ENCODE measurements at places on chromosomes 2 and 18. TPM values are rescaled to one million over a fixed set of nuclear protein-coding genes. Genes with fewer than 3 reads are reported as not detected.

DNA sequence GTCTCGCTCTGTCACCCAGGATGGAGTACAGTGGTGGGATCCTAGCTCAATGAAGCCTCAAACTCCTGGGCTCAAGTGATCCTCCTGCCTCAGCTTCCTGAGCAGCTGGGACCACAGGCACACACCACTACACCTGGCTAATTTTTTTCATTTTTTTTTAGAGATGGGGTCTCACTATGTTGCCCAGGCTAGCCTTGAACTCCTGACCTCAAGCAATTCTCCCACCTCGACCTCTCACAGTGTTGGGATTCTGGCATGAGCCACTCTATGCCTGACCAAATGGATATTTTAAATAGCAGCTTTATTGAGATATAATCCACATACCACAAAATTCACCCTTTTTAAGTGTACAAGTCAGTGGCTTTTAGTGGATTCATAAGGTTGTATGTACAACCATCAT, 11.1 kb downstream of the RNF149 start:
- H3K27me3 ChIP-seq, result no peaks in the 10 kb centered on the region
- H3K4me3 ChIP-seq, result no peak overlapping the region
- H3K27ac ChIP-seq, result no peak overlapping the region
- DNase-seq, result no peak
- peaks cover 52% of the 10 kb centered on the region for H3K36me3 ChIP-seq
- peaks cover 48% of the 10 kb centered on the region for H3K4me1 ChIP-seq

- H3K27me3 ChIP-seq, result no peaks in the 10 kb centered on the region
- H3K27ac ChIP-seq, result peak overlapping the region; percentile 4
- H3K36me3 ChIP-seq, result no peaks in the 10 kb centered on the region
- no peak for DNase-seq
- H3K4me1 ChIP-seq, result no peaks in the 10 kb centered on the region
- H3K4me3 ChIP-seq, result no peak overlapping the region
These were observed 61.6 kb downstream of the EDAR start for GRCh38 chr2:108927405-108927804.

GRCh38 chr2:204515416-204515815, 29.9 kb upstream of the PARD3B start:
- no peaks in the 10 kb centered on the region for H3K36me3 ChIP-seq
- H3K27me3 ChIP-seq, result peaks cover 4% of the 10 kb centered on the region
- DNase-seq, result no peak

DNA sequence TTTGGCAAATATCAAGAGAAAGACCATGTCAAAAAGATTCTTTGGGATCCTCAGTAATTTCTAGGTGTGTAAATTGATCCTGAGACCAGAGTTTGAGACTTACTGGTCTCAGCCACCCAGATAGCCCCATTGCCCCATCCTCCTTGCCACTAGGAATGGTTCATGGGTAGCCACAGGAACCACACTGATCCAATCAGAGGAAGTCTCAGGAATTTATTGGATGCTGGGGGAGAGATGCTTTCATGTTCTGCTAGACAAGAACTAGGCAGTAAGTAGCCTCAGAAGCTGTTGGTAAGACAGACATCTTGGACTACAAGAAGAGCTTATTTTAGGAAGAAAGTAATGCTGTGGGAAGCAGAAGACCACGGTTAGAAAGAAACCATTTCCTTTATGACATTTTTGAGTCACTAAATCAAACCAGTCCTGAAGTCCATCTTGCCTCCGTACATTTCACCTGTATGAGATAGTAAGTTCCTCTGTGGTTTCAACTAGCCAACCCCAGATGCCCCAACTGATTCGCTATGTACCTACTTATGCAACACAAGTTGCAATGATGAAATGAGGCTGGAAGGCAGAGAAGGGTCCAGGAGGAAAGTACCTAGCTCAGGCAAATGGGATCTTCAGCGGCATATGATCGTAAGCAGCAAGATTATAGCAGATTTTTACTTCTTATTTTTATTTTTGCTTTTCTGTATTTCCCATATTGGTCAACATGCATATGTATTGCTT, 3.6 kb upstream of the ST3GAL5 start:
- no peak for DNase-seq
- peaks cover 7% of the 10 kb centered on the region for H3K36me3 ChIP-seq
- H3K4me3 ChIP-seq, result no peak overlapping the region
- H3K27me3 ChIP-seq, result no peaks in the 10 kb centered on the region
- peaks cover 45% of the 10 kb centered on the region for H3K4me1 ChIP-seq
- H3K27ac ChIP-seq, result no peak overlapping the region

DNA sequence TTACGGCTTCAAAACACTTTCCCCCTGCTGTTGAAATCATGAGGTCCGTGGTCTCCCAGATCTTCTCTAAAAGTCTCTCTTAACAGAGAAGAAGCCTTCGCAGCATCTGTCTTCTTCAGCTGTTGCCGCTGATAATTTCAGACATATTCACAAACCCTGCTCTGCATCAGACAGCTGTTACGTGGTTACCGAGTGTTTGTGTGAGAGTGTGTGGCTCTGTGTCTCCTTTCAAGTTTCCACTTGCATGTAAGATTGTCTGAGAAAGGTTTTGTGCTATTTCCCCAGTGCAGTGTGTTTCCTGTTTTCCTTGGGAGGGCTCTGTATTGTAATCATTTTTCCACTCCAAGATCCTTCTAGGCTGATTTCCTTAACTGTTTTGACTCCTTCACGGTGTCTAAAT, 32.8 kb downstream of the MAIP1 start:
- no peak overlapping the region for H3K4me3 ChIP-seq
- H3K36me3 ChIP-seq, result no peaks in the 10 kb centered on the region
- peaks cover 5% of the 10 kb centered on the region for H3K4me1 ChIP-seq
- no peaks in the 10 kb centered on the region for H3K27me3 ChIP-seq

- peak; percentile 73 for DNase-seq
- peak overlapping the region; percentile 77 for H3K4me3 ChIP-seq
- H3K36me3 ChIP-seq, result peaks cover 5% of the 10 kb centered on the region
These were observed 110.4 kb upstream of the RAB27B start for GRCh38 chr18:54717673-54718407.

GRCh38 chr2:237295889-237296480, 118.0 kb downstream of the COL6A3 start:
- H3K4me1 ChIP-seq, result peaks cover 5% of the 10 kb centered on the region
- H3K4me3 ChIP-seq, result no peak overlapping the region
- H3K36me3 ChIP-seq, result no peaks in the 10 kb centered on the region
- H3K27me3 ChIP-seq, result peaks cover 31% of the 10 kb centered on the region
- DNase-seq, result no peak
- H3K27ac ChIP-seq, result no peak overlapping the region

- H3K27ac ChIP-seq, result no peak overlapping the region
- no peak for DNase-seq
- no peaks in the 10 kb centered on the region for H3K36me3 ChIP-seq
- no peaks in the 10 kb centered on the region for H3K27me3 ChIP-seq
- H3K4me3 ChIP-seq, result no peak overlapping the region
These were observed 332.0 kb downstream of the SLC4A3 start for GRCh38 chr2:219959471-219959870.

GRCh38 chr2:55078956-55079355, 28.7 kb upstream of the RTN4 start:
- DNase-seq, result no peak
- no peak overlapping the region for H3K4me3 ChIP-seq
- H3K36me3 ChIP-seq, result no peaks in the 10 kb centered on the region

GRCh38 chr18:10726198-10727068, 200.6 kb downstream of the NAPG start:
- peak overlapping the region; percentile 51 for H3K4me3 ChIP-seq
- H3K36me3 ChIP-seq, result no peaks in the 10 kb centered on the region
- no peak overlapping the region for H3K27ac ChIP-seq
- no peaks in the 10 kb centered on the region for H3K27me3 ChIP-seq

SERPINB13 gene
- not detected for total RNA-seq

Measured in activated CD4-positive, alpha-beta T cell treated with anti-CD3 and anti-CD28 coated beads, Interleukin-2, amount 10 ng/mL, durations not matched to agents 7 days and 5 days (primary cell).